ENCODE measurements at places on chromosomes 13 and 19.
A peak's percentile ranks its signal among the peaks of the same experiment; 100 is the strongest.

DNA sequence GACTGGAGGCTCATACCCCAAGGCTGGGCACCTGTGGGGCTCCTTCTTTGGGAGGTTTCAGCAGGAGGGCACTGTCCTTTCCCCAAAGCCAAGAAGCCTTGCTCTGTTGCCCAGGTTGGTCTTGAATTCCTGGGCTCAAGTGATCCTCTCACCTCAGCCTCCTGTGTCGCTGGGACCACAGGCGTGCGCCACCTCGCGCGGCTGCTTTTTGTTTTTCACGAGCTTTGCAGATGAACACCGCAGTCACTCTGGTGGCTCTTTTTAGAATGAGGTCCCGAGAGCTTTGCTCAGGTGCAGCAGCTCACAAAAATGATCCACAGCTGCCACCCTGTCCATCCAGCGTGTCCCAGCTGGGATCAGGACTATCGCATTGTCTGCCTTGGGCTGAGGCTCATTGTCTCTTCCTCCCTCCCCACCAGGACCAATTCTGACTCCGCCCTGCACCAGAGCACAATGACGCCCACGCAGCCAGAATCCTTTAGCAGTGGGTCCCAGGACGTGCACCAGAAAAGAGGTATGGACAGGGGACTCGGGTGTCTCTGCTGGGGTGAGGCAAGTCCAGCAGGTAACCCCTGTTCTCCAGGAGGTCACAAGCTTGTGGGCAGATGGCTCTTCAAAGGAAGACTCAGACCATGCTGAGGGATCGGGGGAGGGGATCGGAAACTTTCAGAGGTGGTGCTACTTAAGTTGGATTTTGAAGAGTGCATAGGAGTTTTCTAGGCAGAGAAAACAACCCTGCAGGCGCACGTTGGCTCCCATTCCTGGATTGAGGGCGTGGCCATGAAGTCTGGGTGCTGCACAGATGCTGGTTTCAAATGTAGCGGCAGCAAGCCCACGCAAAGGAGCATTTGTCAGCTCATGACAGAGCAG is 41.5 kb downstream of the COMP start:
- no peak for DNase-seq

- DNase-seq: no peak
Observed at GRCh38 chr19:4090356-4091220, 23.9 kb upstream of the ZBTB7A start.

DNA sequence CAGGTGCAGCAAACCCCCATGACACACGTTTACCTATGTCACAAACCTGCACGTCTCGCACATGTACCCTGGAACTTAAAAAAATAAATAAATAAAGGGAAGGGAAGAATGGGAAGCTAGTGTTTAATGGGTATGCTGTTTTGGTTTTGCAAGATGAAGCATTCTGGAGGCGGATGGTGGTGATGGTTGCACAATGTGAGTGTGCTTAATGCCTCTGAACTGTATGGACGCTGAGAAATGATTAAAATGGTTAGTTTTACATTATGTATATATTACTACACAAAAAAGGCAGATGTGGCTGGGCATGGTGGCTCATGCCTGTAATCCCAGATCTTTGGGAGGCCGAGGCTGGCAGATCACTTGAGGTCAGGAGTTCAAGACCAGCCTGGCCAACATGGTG is 17.8 kb downstream of the NFILZ start:
- no peak for DNase-seq

DNA sequence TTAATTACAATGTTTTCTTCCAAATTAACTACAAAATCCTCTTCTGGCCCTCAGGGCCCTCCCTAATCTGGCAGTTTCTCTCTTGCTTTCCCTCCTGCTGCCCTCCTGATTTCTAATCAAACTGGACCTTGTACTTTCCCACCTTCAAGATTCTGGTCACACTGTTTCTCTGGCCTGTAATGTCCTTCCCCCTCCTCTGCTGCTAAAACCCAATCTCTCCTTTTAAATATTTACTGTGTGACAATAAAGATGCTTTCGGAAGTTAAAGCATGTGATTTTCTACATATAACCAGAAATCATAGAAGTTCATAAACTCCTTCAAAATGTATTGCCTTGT is 14.1 kb upstream of the HMGB1 start:
- DNase-seq: no peak

DNA sequence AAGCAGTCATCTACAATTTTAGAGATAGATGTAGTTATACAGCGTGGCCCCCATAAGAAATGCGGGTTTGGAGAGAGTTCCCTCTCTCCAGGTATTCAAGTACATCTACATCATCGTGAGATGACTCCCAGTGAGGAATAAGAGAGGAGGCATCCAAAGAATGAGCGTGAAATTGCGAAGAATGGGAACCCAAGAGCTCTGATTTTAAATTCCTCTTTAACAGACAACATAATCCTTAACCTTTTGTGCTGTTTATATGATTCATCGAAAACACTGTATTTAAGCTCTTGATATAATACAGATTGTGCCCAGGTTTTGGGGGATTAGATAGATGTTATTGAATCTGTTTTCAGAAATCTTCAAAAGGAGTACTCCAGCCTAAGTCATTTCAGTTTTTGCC is 161.5 kb downstream of the COG6 start:
- peak; percentile 33 for DNase-seq

DNA sequence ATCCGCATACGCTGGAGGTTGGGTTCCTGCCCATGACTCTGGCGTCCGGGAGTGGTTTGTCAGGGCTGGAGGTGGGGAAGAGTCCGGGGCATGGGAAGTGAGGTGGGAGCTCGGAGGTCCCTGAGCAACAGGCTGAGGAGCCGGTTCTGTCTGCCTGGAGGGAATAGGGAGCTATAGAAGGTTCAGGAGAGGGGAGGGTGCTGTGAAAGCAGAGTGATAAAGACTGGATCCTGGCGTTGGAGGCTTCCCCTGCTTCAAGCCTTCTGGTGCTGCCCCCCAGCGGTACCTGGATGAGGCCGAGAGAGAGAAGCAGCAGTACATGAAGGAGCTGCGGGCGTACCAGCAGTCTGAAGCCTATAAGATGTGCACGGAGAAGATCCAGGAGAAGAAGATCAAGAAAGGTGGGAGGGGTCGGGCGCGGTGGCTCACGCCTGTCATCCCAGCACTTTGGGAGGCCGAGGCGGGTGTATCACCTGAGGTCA is 2.6 kb downstream of the HMG20B start:
- DNase-seq: no peak

GRCh38 chr19:54257116-54257480 is at the start of gene LILRB5:
Gene LILRB5 (minus strand): TSS chr19:54257273. CDS start chr19:54257193, 80 bp downstream.
- no peak for DNase-seq

DNA sequence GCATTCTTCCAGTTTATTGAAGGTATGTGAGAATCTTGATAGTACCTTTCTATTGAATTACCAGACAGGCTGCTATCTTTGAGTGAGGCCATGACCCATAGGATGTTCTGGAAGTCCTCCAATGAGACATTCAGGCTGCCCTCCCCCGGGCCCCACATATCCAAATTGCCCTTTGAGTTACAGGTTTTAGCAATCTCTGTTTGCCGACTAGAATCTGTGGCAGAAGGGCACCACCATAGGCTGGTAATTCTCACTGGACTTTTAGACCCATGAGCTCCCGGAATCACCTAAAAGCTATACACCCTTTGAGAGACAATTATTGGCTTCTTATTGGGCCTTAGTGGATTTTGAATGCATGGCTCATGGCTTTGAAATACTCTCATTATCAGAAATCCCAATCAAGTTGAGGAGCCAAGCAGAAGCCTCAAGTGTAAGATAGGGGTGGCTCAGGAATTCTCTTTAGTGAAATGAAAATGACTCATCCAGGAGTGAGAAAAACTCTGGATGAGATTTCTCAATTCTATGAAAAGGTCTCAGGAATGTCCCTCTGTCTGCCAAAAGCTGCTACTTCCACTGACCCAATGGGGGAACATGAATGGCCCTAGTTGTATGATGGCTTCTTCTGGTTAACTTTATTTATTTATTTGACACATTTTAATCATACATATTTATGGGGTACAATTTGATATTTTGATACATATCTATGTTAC is 172.1 kb upstream of the CSNK1A1L start:
- DNase-seq: peak; percentile 49

GRCh38 chr13:20526664-20527063 is 1.0 kb upstream of the CRYL1 start:
- DNase-seq: peak; percentile 24

- no peak for DNase-seq
Observed at GRCh38 chr13:103694033-103694432, 627.8 kb upstream of the SLC10A2 start.

DNA sequence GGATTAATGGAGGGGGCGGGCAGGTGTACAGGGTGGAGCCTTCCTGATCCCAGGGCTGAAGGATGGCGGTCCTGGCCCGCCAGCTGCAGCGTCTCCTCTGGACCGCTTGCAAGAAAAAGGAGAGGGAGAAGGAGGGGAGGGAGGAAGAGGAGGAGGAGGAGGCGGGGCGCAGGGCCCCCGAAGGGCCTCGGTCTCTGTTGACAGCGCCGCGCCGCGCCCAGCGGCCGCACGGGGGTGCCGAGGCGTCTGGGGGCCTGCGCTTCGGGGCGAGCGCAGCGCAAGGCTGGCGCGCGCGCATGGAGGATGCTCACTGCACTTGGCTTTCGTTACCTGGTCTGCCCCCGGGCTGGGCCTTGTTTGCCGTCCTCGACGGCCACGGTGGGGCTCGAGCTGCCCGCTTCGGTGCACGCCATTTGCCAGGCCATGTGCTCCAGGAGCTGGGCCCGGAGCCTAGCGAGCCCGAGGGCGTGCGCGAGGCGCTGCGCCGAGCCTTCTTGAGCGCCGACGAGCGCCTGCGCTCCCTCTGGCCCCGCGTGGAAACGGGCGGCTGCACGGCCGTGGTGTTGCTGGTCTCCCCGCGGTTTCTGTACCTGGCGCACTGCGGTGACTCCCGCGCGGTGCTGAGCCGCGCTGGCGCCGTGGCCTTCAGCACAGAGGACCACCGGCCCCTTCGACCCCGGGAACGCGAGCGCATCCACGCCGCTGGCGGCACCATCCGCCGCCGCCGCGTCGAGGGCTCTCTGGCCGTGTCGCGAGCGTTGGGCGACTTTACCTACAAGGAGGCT is at the start of gene PPM1N:
Gene PPM1N, plus strand, starts transcription at position 33 of the 785 bp plus-strand sequence. Its CDS starts 30 bp downstream, at position 63.
- DNase-seq: peak; percentile 45

DNA sequence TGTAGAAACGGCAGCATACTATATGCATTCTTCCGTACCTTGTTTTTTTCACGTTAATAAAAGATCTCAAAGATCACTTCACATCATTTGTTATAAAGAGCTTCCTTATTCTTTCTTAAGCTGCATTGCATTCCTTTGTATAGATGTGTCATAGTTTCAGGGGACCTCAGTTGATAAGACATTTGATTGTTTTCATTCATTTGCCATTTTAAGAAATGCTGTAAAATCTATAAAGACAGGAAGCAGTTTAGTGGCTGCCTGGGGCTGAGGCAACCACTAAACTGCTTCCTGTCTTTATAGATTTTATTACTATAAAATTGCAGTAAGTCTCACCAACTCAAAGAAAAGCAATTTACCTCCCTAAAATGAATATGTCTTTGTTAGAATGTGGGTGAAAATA is 59.4 kb downstream of the ZDHHC20 start:
- peak; percentile 31 for DNase-seq

Measured in EL (cell line).